ENCODE measurements at places on chromosomes 7 and 10.

- DNase-seq: no peak
These were observed 62.6 kb upstream of the EFCAB10 start for GRCh38 chr7:105643851-105644250.

GRCh38 chr10:78619115-78619851 lies 449.5 kb upstream of the ZMIZ1 start:
- no peak for DNase-seq

- no peak for DNase-seq
These were observed 34.0 kb downstream of the PRSS2 start for GRCh38 chr7:142804728-142805207.

GRCh38 chr10:10497245-10497644 lies 520.4 kb upstream of the CELF2 start:
- DNase-seq: no peak

- no peak for DNase-seq
These were observed 186.8 kb downstream of the ETV1 start for GRCh38 chr7:13802651-13803050.

DNA sequence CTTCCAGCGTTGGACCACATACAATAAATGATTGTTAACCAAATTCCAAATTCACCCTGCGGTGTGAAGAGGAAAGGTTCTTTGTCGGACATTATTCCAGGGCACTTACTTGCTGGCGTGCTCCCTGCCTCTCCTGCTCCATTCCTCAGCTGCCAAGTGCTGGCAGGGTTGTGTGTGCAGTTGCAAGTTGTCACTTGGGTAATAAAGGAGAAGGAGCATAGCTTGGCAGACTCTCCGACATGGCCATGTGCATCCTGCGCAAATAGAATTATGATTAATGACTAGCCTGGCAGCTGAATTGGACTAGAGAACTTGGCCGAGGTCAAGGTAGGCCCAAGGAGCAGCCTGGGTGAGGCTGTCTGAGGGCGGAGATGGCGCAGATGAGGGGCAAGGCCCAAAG lies 92.3 kb upstream of the ELMO1 start:
- DNase-seq: no peak

- no peak for DNase-seq
These were observed 15.4 kb downstream of the PTPRN2 start for GRCh38 chr7:158572000-158572828.

- no peak for DNase-seq
These were observed 9.4 kb upstream of the PIP4K2A start for GRCh38 chr10:22723783-22724182.

DNA sequence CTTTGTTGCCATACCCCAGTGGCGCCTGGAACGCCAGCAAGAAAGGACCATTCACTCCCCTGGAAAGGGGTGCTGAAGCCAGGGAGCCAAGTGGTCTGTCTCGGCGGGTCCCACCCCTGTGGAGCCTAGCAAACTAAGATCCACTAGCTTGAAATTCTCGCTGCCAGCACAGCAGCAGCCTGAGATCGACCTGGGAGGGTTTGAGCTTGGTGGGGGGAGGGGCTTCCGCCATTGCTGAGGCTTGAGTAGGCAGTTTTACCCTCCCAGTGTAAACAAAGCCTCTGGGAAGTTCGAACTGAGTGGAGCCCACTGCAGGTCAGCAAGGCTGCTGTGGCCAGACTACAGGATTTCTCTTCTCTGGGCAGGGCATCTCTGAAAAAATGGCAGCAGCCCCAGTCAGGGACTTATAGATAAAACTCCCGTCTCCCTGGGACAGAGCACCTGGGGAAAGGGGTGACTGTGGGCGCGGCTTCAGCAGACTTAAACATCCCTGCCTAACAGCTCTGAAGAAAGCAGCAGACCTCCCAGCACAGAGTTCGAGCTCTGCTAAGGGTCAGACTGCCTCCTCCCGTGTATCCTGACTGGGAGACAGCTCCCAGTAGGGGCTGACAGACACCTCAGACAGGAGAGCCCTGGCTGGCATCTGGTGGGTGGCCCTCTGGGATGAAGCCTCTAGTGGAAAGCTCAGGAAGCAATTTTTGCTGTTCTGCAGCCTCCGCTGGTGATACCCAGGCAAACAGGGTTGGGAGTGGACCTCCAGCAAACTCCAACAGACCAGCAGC lies 281.1 kb upstream of the SP4 start:
- no peak for DNase-seq

DNA sequence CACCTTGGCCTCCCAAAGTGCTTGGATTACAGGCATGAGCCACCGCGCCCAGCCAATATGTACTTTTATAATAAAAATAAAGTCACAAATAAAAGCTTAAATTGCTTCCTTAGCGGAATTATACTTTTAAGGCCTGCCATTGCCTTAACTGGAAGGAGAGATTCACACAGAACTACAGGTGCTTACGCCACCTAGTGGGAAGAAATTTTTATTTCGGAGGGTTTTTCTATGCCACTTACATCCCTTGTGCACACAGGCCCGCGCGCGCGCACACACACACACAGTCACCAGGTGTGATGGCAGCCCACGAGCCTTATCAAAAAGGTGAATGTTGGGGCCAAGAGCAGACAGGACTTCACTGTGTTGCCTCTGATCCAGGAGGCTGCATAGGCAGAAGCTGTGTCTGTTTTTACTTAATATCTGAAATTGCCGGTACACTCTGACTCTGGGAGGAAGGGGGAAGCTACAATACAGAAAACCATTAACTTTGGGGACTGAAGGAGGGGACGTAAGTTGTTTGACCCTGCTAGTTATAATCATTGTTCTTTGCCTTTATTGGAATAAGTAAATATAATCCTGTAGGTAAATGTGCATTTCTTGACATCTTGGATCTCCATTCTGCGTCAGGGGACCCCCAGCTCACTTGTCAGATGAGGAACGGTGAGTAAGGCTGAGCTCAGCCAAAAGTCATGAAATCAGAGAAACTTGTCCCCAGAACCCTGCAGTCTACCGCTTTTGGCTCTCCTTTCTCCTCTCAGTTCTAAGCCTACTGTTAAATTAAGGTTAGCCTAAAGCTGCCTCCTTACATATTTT lies 87.1 kb downstream of the SLC16A9 start:
- DNase-seq: no peak

DNA sequence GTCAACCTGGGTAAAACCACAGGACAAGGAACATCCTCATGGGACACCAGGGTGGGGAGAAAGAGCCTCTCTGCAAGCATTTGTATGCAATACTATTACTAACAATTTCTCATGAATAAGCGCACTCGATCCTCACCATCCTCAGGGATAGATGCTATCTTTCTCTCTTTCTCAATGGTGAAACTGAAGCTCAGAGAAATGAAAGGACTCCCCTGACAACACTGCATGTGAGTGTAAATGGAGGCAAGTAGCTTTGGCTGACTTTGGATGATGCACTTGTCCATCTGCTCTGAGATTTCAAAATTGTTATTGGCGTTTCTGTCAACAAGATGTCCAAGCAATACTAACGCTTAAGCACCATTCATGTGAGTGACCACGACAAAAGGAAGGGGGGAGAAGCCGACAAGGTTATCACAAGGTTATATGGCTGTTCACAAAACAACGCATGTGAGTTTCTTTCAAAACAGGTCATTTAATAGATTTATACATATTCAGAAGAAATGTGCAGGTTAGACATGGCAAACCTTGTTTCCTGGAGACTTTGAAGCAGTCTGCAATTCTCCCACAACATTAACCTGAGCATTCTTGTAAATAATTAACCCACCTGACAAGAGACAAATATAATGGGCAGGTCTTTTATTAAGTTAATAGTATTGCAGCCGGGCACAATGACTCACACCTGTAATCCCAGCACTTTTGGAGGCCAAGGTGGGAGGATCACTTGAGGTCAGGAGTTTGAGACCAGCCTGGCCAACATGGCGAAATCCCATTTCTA lies 54.0 kb downstream of the IFIT5 start:
- DNase-seq: no peak

GRCh38 chr10:76899490-76899889 lies 738.1 kb downstream of the KCNMA1 start:
- DNase-seq: no peak

- DNase-seq: no peak
These were observed 152.0 kb downstream of the RPS24 start for GRCh38 chr10:78185693-78186055.

- DNase-seq: no peak
These were observed 335.4 kb upstream of the MGMT start for GRCh38 chr10:129131457-129132132.

GRCh38 chr7:98974906-98975816 lies 96.8 kb downstream of the TRRAP start:
- no peak for DNase-seq

GRCh38 chr7:145265180-145265579 lies 429.3 kb upstream of the TPK1 start:
- DNase-seq: no peak
